ENCODE measurements at places on chromosomes 2 and 18.

DNA sequence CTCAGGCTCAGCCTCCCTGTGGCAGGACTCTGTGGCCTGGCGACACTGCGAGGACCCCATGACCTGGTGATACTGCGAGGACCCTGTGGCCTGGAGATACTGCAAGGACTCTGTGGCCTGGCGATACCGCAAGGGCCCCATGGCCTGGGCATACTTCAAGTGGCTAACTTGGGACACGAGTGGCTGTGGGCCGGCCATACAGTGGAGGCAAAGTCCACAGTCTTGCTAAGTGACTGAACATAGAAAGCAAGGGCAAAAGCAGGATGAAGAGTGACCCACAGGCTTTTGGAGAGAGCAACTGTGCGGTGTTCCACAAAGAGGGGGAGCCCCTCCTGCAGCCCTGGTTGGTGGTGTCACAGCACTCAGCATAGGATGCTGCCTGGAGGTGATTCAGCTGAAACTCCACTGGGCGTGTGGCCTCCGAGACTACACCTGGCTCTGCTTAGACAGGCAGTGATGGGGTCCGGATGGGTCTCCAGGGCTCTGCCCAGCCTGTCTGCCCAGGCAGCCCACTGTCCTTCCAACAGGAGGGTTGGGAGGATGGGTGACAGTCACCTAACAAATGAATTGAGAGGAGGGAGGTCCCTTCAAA lies 691.0 kb upstream of the HS6ST1 start:
- DNase-seq, result no peak

DNA sequence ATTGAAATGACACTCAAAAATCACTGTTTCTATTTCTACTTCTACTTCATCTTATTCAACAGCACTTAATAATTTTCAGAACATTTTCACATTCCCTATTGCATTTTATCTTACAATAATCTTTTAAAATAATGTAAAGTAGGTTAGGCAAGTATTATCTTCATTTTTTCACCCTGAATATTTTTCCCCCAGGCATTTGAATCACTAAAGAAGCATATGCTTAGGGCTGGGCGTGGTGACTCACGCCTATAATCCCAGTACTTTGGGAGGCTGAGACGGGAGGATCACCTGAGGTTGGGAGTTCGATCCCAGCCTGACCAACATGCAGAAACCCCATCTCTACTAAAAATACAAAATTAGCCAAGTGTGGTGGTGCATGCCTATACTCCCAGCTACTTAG lies 6.7 kb downstream of the WDCP start:
- no peak for DNase-seq

GRCh38 chr2:96693286-96694200 lies 46.3 kb downstream of the LMAN2L start:
- DNase-seq, result no peak

GRCh38 chr18:62558015-62558663 lies 35.3 kb downstream of the ZCCHC2 start:
- DNase-seq, result no peak

GRCh38 chr2:108407864-108408729 lies 30.3 kb downstream of the SULT1C4 start:
- DNase-seq, result no peak

DNA sequence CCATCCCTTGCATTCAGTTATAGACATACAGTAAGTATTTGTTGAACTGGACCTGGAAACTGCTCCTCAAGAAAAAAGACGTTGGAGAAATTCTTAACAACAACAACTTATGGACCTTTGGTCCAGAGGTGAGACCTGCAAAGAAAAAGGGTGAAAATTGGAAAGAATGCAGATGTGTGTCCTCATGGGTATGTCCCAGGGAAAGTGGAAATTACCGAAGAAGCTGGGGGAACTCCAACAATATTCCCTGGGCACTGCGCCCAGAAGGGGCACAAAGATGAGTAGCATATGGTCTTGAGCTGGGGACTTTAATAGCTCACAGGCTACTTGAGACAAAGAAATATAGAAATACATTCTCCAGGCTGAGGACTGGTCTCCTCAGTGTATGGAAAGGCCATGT lies 35.5 kb upstream of the YWHAQ start:
- DNase-seq, result no peak

- DNase-seq, result no peak
Observed at GRCh38 chr2:231512222-231512621, 18.0 kb downstream of the NMUR1 start.

DNA sequence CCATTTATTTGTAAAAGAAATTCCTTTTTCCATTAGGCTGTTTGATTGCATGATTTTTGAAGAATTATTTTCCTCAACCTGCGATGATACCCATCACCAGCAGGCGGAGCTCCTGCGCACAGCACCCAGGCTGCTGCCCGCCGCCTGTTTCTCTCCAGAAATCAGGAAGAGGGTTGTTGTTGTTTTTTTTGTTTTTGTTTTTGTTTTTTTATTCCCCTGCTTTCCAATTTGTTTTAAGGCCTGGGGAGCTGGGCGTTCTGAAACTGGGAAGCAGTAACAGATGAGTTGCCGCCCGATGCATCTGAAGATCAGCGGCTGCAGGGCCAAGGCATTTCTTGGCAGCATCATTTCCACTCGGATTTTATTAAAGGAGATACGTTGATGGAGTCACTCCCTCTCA lies 132.1 kb downstream of the MBP start:
- DNase-seq, result peak; percentile 44

Data from CD8-positive, alpha-beta memory T cell (primary cell).